Spinal cord (tissue), 10 donors: ENCODE measurements at places on chromosomes 5 and 9. TPM values are rescaled to one million over a fixed set of nuclear protein-coding genes. Genes with fewer than 3 reads are reported as not detected.

The TMEM252 gene
- not detected for total RNA-seq

The LCN9 gene
- total RNA-seq = not detected

The SETX gene
- 66.3 TPM for total RNA-seq

The BTNL8 gene
- total RNA-seq = 0.50 TPM

The FREM1 gene
- 41.5 TPM for total RNA-seq
